Activated T-cell treated with anti-CD3 and anti-CD28 coated beads for 48 hours (primary cell): ENCODE measurements at places on chromosomes 2 and 18.

GRCh38 chr2:25056098-25056821 lies 14.4 kb downstream of the EFR3B start:
- no peak for DNase-seq

GRCh38 chr2:218400930-218401881 lies 1.5 kb downstream of the CTDSP1 start:
- DNase-seq: no peak

GRCh38 chr2:171150694-171151285 lies 9.9 kb downstream of the TLK1 start:
- DNase-seq: no peak

GRCh38 chr2:121778741-121779487 lies 23.5 kb downstream of the TSN start:
- DNase-seq: no peak

GRCh38 chr2:60445684-60446179 lies 107.7 kb downstream of the BCL11A start:
- no peak for DNase-seq

DNA sequence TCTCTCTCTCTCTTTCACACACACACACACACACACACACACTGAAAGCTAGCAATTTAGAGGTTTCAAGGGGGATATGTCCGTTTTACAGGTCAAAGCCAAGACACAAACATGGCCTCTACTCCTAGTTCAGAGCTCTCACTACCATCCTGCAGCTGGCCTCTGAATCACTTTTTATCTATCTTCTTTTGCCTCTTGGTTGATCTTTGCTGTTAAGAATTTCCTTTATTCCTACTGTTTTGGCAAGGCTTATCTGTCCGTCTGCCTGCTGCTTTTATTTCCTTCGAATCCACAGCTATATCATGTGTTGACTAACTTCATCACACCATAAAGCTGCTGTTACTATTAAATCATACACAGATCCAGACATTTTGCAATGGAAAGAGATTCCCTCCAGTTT lies 543.0 kb downstream of the PLCL1 start:
- DNase-seq: no peak

- DNase-seq: no peak
Measured at GRCh38 chr2:30796699-30797098, 10.5 kb downstream of the CAPN13 start.

- DNase-seq: no peak
Measured at GRCh38 chr18:10659000-10659399, 133.2 kb downstream of the NAPG start.

GRCh38 chr18:75752740-75753263 lies 325.3 kb upstream of the SMIM21 start:
- DNase-seq: no peak

- DNase-seq: no peak
Measured at GRCh38 chr18:33291539-33291938, 149.0 kb downstream of the CCDC178 start.

DNA sequence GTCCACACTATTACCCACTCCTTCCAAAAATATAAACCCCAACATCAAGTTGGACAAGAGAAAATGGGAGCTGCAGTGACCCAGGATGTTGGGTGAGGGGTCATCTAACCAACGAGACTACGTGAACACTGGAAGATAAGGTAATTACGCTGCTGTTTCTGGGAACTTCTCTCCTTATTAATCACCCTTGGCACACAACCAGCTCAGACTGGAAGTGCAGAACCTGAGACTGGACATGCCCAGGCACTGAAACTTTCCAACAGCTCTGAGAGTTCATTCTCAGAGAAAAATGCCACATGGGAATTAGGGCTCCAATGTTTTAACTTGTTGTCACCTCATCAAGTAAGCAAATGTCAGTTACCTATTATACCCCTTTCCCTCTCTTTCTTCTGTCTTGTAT lies 135.3 kb downstream of the CCDC148 start:
- no peak for DNase-seq

GRCh38 chr2:184993746-184994145 lies 395.4 kb downstream of the ZNF804A start:
- DNase-seq: no peak

DNA sequence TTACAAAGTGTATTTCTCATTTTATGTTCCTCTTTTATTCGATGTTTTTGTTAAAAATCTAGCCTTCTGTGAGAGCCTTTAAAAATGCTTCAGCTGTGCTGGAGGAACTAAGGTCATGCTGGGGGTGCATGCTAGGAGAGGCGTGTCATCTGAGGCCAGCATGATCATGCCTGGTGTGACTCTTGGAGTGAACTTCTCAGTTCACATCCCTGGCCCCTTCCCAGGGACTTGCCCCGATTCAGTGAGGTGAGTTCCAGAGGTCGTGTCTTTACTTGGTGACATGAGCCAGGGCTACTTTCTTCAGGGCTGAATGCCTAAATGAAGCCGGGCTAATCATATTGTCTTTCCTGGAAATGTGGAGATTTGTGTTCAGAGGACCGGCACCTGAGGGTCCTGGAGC lies 264.9 kb downstream of the MREG start:
- no peak for DNase-seq

- DNase-seq: no peak
Measured at GRCh38 chr2:131168538-131168937, 40.8 kb upstream of the POTEE start.

GRCh38 chr2:148926981-148927401 lies 52.0 kb downstream of the KIF5C start:
- DNase-seq: peak; percentile 19

GRCh38 chr18:55349685-55350084 lies 238.3 kb downstream of the TCF4 start:
- DNase-seq: no peak

DNA sequence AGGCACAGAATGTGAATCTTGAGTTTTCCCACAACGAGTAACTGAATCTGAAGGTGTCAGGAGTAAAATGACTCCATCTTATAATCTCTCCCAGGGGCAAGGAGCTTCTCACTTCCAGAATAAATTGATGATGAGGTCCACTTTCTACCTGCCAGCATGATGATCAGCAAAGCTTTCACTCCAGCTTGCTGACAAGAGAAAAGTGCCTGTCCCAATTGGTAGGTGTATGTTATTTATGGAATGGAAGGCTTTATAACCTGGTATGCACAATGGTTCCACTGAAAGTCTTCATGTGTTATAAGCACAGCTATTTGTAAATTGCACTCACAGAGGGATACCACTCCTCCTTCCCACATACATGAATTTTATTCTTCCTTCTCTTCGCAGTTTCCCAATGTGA lies 401.0 kb upstream of the UBE2E3 start:
- no peak for DNase-seq

DNA sequence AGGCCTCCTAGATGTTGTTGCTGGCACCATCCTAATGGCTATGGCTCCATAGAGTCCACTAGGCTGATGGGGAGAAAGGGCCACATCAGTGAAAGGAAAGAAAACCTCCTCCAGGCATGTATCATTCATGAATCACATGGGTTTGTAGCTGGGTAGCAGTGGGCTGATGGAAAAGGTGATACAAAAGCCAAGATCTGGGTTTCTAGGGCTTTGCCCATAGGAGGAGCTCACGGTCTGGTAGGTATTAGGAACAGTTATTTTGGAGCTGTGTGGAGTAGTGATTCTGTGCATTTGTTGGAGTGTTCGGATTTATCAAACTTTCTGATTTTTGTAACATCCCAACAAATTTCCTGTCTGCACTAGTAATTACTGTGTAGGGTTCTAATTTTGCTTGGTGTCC lies 259.2 kb downstream of the SLC4A3 start:
- DNase-seq: no peak

- DNase-seq: no peak
Measured at GRCh38 chr2:23198316-23199114, 186.5 kb upstream of the KLHL29 start.

DNA sequence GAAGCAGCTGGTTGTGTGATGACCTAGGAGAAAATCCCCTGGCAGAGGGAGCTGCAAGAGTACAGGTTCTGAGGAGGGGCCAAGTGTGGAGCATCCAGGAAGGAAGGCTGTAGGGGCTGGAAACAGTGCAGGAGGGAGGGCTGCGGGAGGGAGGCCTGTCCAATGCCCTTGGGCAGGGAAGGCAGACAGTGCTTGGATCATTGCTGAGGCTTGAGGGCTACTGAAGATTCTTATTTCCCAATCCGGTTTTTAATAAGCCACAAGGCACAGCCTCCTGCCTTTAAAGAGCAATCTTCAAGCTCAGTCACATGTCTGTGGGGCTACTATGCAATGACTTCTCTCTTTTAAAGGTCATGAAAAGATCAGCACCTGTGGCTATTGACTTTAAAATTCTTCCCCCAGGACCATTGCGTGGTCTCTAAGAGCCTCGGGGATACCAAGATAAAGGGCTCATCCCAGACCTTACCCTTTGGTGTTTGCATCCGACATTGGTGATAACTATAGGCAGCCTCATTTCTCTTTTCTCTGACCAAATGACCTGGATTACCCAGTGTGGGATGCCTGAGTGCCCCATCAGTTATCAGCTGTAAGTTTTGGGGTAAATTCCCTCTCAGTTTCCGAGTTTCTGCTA lies 149.6 kb downstream of the DOCK10 start:
- DNase-seq: no peak

DNA sequence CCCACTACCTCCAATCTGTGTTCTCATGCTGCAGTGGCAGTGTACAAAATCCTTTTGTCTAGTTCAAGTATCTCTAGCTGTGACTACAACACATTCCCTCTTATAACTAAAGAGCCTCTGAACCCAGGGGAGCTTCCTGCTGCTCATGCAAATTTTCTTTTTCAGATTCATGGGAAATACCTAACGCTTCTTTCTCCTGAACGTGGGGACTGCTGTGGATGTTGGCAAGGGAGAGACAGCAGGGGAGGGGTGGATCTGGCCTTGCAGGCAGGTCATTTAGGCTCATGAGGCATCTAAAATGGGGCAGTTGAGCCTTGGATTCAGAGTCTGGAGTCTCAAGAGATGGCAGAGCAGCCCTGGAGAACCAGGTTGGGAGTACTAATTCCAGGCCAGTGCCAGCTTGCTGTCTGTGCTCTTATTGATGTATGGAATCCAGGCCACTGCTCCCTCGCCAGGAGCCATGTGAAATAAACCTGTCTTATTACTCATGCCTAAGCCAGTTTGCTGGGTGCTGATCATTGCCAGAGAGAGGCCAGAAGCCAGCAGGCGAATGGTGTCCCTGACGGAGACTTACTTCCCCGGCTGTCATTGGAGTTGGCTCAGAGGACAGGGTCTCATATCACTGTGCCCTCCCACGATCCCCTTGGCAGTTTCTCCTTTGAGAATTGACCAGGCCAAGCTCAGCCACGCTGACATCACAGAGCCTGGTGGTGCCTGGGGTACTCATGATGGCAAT lies 29.2 kb upstream of the TNP1 start:
- no peak for DNase-seq

DNA sequence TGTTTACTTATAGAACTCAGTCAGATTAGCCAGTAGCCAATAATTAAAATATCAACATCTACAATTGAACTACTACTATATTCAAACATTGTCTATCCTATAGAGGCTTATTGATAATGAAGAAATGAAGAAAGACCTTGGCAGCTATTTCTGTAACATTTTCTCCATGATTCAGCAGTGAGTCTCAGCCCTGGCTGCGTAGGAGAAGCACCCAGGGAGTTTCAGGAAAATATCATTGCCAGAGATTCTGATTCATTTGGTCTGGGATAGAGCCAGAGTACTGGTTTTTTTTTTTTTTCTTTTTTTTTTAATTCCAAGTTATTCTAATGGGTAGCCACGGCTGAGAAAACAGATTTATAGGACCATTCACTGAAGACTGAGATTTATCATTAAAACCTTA lies 404.8 kb downstream of the TXNL1 start:
- no peak for DNase-seq

DNA sequence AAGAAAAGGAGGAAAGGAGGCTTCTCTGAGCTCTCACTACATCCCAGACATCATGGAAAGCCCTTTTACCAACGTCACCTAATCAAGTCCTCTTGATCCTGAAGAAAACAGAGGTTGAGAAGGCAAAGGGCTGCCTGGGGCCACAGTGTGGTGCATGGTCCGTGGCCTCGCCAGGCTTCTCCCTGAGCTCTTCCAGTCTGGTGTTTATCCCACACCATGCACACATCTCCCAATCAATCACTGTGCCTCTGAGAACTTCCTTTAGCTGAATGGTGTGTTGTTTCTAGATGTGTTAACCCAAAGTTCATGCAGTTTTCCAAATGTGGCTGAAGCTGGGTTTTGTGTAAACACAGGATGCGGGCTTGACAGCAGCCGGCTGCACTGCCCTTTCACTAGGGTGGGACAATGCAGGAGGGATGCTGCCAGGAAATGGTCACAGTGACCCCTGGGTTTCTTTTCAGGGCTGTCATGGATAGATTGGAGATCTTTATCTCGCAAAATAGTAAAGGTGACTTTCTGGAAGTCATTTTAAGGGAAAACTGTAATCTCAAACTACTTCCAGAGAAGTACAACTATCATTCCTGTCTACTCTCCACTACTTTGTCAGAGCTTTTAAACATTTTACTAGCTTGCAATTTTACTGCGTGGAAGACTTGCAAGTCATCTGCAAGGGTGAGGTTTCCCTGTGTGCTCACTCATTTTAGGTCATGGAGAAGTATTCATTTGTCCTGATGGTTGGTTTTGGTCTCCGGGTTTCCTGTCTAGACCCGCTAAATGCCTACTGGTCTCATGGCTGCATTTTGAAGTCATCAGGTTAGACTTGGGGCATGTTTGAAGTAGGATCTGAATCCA lies 54.6 kb downstream of the IL1R2 start:
- DNase-seq: no peak

DNA sequence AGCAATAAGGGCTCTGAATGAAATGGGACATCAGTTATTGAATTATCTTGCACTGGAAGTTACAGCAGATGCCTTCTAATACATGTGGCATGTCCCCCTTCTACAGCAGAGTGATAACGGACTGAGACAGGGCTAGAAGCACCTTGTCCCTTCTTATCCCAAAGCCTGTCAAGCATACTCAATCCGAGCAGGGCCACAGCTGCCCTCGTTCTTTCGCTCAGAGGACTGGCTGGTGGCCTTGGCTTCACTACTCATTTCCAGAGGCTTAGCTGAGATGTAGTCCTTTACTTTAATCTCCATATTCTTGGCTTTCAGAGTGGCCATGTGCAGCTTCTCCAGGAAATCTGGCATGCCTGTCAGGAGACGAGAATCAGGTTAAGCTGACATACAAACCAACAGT lies 22.1 kb downstream of the STARD7 start:
- DNase-seq: no peak

GRCh38 chr2:238498691-238499295 lies 72.1 kb downstream of the ASB1 start:
- DNase-seq: no peak

DNA sequence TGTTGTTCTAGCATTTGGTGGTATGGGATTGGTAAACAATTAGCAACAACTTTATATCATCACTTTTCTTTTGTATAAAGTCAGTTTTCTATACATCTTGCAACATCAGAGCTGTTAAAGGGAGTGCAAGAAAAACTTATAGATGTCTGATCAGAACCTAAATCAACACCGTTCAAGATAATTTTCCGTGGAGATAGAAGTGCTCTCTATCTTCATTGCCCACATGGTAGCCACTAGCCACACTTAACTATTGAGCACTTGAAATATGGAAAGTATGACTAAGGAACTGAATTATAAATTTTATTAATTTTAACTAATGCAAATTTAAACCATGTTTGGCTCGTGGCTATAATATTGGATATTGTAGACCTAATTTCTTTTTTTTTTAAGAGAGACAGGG lies 5.2 kb downstream of the TTC27 start:
- no peak for DNase-seq

GRCh38 chr2:97918818-97919217 lies 76.9 kb downstream of the TMEM131 start:
- no peak for DNase-seq
